Stimulated activated CD8-positive, alpha-beta memory T cell treated with anti-CD3 and anti-CD28 coated beads, Interleukin-2, amount 100 ng/mL, for 1 hour (primary cell): ENCODE measurements at places on chromosomes 12 and 14.

DNA sequence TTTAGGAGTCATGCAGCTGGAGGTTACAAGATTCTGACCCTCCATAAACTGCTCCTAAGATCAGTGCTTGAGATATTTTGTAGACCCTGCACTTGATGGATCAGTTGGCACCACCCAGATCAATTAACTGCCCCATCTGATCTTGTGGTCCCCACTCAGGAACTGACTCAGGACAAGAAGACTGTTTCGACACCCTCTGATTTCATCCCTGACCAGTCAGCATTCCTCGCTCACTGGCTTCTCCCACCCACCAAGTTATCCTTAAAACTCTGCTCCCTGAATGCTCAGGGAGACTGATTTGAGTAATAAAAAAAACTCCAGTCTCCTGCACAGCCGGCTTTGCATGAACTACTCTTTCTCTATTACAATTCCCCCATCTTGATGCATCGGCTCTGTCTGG is 360.2 kb downstream of the GALC start:
- no peak for DNase-seq

GRCh38 chr12:51496895-51497294 is 72.3 kb downstream of the SLC4A8 start:
- no peak for DNase-seq

GRCh38 chr12:80634903-80635302 is 72.5 kb upstream of the MYF6 start:
- no peak for DNase-seq

DNA sequence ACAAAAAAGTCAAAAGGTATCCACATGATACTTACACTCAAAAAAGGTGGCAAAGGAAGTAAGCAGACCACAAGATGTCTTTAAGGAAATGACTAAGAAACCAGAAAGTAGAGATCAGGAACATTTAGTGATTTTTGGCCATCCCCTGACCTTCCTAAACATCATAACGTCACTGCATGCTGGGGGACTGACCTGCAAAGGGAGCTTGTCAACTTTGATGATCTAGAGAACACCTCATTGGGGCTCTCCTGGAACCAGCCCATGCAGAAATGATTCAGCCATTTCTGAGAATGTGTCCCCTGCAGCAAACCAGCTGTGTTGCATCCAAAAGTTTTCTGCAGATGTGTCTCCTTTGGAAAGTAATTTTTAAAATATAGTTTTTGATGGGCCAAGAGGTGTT is 152.2 kb upstream of the RASSF8 start:
- no peak for DNase-seq

GRCh38 chr12:118107011-118107410 is 3.2 kb upstream of the VSIG10 start:
- no peak for DNase-seq

- DNase-seq: no peak
These were observed 5.2 kb downstream of the RARG start for GRCh38 chr12:53226815-53227214.
